Activated CD8-positive, alpha-beta memory T cell treated with anti-CD3 and anti-CD28 coated beads for 4 hours (primary cell): ENCODE measurements at places on chromosomes 6 and 20.
A peak's percentile ranks its signal among the peaks of the same experiment; 100 is the strongest.

DNA sequence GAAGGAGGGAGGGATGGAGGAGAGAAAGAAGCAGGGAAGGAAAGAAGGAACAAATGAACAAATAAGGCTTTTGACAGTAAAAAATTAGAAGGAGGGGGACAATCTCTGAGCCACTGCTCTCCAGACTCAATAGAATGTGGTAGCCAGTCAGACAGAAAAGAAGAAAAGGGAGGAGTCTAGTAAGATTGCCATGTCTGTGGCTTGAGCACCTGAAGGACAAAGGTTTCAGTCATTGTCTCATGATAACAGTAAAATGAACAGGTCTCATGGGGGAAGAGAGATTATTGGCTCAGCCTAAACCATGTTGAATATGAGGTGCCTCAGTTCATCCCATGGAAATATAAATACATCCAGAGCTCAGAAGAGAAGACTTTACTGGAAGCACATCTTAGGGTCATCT, 14.0 kb upstream of the LOC128125822 start:
- DNase-seq, result no peak

- no peak for DNase-seq
These were observed 14.5 kb downstream of the VSTM2L start for GRCh38 chr20:37917461-37917860.

- DNase-seq, result no peak
These were observed 33.6 kb upstream of the NOP56 start for GRCh38 chr20:2618815-2619214.

- DNase-seq, result no peak
These were observed 16.5 kb upstream of the TGM3 start for GRCh38 chr20:2279253-2279779.

GRCh38 chr6:32668226-32668747, 1.8 kb upstream of the HLA-DQB1 start:
- DNase-seq, result peak; percentile 12

DNA sequence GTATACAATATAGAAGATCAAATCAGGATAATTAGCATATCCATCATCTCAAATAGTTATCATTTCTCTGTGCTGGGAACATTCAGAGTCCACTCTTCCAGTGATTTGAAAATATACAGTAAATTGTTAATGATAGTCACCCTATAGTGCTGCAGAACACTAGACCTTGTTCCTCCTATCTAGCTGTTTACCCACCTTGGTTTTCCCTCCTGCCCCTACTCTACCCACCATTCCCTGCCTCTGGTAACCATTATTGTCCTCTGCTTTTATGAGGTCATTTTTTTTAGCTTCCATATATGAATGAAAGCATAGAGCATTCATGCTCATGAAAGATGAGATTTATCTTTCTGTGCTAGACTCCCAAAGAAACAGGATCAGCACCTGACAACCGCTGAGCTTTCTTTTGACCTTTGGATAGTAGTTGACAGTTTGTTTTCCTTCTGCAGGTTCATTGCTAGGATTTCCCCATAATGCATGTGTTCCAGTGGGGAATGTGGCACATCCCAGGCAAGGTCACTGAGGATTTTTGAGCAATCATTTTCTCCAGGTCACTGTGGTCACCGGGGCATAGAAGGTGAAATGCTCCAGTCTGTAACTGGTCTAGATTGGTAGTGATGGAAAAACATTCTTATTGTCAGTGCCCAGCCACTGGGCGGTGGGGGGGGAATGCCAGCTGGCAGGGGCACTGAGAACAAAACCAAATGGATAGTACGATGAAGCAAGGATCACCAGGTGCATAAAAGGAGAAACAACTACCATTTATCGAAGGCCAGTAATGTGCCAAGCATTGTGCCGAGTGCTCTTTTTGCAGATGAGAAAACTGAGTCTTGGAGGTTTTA, 33.6 kb upstream of the BCAS1 start:
- DNase-seq, result no peak

DNA sequence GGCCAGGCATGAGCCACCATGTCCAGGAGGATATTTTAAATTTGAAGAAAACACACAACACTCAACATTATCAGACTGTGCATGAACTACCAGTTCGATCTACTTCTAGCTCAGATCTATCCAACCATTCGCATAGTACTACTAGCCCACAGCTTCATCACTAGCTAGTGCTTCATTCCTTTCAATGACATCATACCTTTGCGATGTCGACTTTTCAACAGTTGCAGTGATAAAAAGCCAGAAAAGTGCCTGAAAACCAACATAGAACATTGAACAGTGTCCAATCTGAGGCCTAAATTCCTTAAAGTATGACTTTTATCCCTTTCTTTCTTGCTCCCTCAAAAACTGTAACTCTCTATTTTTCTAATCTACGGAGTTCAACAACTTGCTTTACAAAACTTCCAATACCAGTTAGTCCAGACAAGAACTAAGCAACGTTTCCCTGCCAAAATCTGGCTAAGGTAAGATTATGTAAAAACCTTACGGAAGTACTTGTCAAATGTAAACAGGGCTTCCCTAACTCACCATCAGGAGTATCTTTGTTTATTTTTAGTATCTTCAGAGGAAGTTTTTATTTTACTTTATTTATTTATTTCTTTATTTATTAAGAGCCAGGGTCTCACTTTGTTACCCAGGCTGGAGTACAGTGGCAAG, 434.0 kb upstream of the JARID2 start:
- DNase-seq, result no peak

DNA sequence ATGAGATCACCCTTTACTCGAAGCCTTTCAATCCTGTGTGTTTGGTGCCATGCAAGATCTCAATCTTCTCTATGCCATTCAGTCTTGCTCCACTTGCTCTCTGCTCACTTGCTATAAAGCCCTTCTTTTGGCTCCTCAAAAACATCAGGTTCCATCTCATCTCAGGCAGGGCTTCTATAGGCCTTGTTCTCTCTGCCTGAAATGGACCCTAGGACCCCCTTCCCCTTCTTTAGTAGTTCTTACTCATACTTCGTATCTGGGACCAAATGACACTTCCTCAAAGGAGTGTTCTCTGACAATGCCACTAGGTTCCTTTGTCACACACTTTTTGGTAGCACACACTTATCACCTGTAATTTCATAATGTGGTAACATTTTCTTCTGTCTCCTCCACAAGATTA, 116.7 kb upstream of the FAM184A start:
- DNase-seq, result no peak

GRCh38 chr6:8277769-8278168, 157.6 kb downstream of the SLC35B3 start:
- no peak for DNase-seq

GRCh38 chr6:58073263-58073662, 755.8 kb downstream of the PRIM2 start:
- DNase-seq, result no peak

DNA sequence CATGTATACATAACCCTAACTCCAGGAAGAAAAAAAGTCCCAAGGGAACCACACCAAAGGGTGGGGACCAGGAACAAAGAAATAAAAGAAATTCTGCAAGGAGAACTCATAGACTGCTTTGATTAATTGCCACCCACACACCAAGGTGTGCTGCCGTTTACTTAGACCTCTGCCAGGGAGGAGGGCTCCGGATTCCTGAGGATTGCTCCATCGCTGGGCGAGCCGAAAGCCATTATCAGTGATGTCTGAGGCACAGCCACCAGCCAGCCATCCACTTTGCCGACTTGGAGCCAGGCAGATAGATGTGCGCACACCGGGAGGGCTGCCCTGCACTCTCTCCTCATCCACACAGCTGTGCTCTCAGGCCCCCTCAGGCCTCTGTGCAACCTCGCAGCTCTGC, 272.7 kb upstream of the FOXQ1 start:
- no peak for DNase-seq

GRCh38 chr6:31485055-31485454, 12.9 kb upstream of the MICB start:
- DNase-seq, result no peak

DNA sequence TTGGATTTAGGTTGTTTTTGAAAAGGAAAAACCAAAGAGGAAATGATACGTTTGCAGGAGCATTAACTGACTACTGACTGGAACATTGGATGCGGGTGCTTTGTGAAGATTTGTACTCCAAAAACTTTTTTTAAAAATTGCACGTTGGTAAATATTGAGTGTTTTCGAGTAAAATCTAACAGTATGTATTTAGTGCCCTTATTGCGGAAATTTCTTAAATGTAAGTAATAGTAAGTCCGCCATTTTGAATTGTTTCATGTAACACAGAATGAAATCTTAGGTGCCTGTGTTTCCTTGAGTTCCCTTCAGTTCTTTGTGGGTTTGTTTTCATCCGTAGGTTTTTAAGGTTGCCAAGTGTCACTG, 15.2 kb upstream of the LIN28B start:
- no peak for DNase-seq

DNA sequence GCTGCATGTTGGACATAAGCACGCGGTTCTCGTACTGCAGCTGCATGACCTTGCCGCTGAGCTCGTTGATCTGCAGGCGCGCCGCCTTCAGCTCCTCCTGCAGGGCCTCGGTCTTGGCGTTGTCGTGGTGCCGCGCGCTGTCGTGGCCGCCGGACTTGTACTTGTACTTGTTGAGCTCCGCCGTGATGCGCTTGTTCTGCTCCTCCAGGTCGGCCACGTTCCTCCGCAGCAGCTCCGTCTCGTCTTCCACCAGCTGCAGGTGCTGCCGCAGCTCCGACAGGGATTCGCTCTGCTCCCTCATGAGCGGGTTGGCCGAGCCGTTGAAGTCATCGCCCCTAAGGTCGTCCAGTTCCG, 16.6 kb upstream of the KIAA0408 start:
- DNase-seq, result no peak

GRCh38 chr20:11436113-11436905, 481.4 kb upstream of the BTBD3 start:
- no peak for DNase-seq

DNA sequence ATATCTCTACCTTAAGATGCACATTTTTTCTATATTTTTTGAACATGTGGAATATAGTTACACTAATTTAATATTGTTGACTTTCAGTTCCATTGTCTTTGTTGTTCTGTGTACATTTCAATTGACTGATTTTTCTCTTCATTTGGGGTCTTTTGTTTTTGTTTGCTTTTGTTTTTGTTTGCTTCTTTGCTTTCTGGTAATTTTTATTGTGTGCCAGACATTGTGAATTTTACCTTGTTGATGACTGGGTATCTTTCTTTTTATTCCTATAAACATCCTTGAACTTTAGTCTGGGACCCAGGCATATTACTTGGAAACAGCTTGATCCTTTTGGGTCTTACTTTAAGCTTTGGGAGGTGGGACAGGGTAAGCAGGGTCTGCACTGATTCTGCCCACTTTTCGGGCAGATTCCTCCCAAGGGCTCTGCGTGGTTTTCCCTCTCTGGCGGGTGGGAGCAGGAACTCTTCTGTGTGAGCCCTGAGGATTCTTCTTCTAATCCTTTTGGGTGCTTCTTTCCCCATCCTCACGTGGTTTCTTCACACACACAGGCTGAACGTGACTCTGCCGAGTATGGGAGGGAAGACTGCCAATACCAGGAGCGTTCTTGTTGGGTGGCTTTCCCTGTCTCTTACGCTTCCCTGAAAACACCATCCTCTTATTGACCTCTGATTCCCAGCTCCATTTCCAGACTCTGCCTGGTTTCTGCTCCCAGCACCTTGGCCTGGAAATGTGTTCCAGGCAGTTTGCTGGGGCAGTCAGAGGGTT, 200.5 kb downstream of the ARID1B start:
- DNase-seq, result no peak

DNA sequence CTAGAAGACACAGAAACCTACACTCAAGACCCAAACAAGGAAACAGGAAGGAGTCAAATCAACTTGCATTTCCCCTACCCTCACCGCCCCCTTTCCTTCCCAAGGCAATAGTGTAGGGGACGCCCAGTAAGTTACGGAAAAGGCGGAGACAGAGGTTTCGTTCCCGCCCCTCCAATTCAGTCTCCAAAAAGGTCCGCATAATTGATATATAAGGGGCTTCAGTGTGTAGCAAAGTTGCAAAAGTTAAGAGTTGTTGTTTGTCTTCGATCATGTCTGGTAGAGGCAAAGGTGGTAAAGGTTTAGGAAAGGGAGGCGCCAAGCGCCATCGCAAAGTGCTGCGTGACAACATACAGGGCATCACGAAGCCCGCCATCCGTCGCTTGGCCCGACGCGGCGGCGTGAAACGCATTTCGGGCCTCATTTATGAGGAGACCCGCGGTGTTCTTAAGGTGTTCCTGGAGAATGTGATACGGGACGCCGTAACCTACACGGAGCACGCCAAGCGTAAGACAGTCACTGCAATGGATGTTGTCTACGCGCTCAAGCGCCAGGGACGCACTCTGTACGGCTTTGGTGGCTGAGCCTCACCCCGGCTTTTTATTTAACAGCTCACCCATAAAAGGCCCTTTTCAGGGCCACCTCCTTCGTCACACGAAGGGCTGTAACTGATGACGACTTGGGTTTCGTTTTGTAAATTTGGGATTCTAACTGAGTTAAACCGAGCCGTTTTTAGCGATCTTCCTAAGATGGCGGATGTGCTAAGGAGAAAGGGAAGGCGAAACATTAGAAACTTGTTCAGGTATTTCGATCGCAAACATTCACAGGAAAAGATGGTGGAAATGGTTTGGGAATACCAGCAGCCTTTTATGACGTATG, 124.6 kb upstream of the BTN3A2 start:
- peak; percentile 18 for DNase-seq

DNA sequence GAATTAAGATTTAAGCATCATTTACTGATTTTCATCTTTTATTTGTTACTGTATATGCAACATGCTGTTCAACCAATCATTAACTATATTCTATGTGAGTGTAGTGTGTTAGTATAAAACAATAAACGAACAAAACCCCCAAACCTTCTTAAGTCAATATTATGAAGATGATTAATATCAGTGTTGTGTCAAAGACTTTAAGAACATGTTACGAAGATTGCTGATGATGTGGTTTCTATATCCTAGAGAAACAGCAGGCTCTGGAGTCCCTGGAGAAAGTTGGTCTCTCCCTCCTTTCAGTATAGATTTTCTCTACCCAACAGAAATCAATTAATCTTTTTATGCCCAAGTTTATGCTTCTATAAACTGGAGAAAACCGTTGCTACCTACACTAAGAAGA, 393.8 kb upstream of the HSF2 start:
- DNase-seq, result no peak

GRCh38 chr6:54096811-54097210, 14.4 kb upstream of the MLIP start:
- DNase-seq, result no peak

DNA sequence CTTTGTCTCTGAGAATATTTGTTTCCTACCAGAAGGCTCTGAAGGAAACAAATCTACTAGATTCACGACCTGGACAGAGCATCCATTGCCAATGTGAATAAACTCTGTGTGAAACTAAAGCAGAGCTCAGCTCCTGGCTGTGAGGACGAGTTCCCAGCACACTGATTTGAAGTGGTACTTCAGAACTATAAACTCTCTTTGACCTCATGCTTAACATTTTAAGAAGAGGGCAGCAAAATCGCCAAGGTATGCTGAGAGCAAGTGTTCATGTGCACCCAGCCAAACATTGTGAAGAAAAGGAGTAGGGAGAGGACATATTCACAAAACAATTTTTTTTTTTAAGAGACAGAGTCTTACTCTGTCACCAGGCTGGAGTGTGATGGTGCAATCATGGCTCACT, 33.7 kb upstream of the ZNF133 start:
- no peak for DNase-seq

GRCh38 chr6:133891149-133891926, 2.4 kb downstream of the TCF21 start:
- no peak for DNase-seq

GRCh38 chr6:25911351-25911750, 19.1 kb downstream of the SLC17A2 start:
- DNase-seq, result no peak
